Right atrium auricular region (tissue), 2 donors: ENCODE measurements at places on chromosomes 5 and 9.

GRCh38 chr9:136140966-136141365 lies 22.3 kb upstream of the TMEM250 start:
- DNase-seq = no peak

- DNase-seq = no peak
Observed at GRCh38 chr9:86600977-86601376, 246.8 kb upstream of the TUT7 start.

DNA sequence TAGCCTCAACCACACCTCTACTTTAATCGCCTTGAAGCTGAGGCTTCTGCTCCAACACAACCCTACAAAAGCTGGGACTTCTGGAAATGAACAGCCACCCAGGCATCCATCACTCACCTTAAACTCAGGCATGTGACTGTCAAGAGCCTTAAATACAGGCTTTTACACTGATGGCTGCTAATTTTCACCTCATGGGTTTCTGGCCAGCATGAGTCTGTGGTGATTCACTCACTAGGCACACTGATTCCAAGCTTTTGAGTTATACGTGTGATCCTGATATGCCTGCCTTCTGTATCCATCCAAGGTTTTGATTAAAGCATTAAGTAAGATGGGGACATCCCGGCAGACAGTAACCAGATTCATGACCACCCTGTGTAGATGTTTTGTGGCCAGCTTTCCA lies 8.9 kb downstream of the NSUN2 start:
- no peak for DNase-seq

GRCh38 chr9:130756455-130757152 lies 63.0 kb downstream of the EXOSC2 start:
- DNase-seq = no peak

DNA sequence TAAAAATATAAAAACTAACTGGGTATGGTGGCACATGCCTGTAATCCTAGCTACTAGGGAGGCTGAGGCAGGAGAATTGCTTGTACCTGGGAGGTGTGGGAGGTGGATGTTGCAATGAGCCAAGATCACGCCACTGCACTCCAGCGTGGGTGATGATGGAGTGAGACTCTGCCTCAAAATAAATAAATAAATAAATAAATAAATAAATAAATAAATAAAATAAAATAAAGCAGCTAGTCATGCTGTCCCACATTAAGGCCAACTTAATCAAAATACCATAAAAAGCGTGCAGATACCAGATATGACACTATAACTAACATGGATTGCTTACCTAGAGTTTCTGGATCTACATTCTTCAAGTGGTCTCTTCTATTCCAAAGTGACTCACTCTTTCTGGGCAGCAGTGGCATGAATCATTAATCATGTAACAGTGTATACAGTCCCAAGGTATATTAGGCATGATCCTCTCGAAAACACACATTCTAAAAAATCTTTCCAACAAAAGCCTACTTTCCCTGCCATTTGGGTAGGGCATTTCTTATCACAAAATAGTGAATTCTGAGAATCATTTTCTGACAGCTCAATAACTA lies 187.1 kb downstream of the ELAVL2 start:
- no peak for DNase-seq
